H54 (cell line): ENCODE measurements at places on chromosomes 3 and 15.

GRCh38 chr3:71425491-71426071 is 157.9 kb downstream of the FOXP1 start:
- peak; percentile 70 for DNase-seq

- no peak for DNase-seq
These were observed 391.4 kb upstream of the FRG2C start for GRCh38 chr3:75272691-75273090.

DNA sequence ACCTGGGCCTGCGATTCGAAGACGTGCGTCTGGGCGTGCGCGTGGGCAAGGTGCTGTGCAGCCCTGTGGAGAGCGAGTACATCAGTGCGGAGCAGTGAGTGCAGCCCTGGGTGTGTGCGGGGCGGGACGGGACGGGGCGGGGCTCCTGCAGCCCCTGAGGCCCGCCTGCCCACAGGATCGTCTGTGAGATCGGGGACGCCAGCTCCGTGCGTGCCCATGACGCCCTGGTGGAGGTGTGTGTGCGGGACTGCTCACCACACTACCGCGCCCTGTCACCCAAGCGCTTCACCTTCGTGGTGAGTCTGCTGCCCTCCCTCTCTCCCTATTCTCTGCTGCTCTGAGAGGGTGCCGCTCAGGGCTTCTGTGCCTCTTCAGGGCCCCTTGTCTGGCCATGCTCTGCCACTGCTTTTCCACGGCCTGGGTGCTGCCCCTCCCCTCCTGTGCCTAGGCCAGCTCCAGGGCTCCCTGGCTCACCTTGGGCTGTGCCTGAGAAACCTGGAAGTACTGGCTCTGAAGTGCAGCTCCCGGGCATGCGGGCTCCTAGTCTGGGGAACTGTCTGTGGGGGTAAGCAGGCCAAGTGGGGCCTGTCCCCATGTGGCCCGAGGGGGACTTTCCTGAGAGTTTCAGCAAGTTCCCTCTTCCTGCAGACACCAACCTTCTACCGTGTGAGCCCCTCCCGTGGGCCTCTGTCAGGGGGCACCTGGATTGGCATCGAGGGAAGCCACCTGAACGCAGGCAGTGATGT is 31.8 kb downstream of the PLXNA1 start:
- no peak for DNase-seq

- DNase-seq = no peak
These were observed 57.9 kb upstream of the PPP2R3A start for GRCh38 chr3:135907422-135908165.

DNA sequence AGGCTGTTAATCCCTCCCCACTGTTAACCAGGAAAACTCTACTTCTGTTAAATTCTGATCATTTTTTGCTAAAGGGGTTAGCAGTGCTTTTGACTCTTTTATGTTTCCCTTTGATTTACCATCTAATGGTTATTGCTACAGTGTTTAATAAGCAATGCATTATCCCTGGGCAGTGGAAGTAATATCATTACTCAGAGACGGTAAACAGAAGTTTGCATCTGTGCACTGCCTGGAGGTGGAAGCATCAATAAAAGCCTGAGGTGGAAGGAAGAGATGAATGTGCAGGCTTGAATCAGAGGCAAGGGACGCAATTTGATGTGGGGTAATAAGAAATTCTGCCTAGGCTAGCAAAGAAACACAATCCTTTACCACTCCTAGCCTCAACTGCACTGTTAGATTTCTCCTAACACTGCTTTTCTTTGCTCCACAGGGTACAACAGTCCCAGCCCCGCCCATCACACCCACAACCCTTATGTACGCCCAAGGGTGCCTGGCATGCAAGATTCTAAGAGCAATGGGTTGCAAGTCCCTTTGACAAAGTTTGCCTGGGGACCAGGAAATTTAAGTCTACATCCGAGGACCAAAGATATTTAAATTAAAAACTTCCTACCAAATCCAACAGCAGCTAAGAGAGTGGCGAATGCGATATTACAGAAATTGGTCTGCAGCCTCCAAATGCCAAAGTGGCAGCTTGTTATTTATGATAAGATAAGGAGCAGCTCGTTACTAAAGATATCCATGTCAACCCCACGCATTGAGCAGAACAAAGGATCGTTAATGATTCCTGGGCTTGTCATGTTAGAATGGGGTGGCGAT is 261.4 kb downstream of the FHIT start:
- no peak for DNase-seq

GRCh38 chr3:123618076-123618708 is 33.3 kb upstream of the HACD2 start:
- no peak for DNase-seq

- DNase-seq = no peak
These were observed 22.2 kb downstream of the LSM3 start for GRCh38 chr3:14200841-14201240.

- no peak for DNase-seq
These were observed 3.5 kb upstream of the TGFBR2 start for GRCh38 chr3:30602946-30603345.
